ENCODE measurements at places on chromosomes 5 and 9.

DNA sequence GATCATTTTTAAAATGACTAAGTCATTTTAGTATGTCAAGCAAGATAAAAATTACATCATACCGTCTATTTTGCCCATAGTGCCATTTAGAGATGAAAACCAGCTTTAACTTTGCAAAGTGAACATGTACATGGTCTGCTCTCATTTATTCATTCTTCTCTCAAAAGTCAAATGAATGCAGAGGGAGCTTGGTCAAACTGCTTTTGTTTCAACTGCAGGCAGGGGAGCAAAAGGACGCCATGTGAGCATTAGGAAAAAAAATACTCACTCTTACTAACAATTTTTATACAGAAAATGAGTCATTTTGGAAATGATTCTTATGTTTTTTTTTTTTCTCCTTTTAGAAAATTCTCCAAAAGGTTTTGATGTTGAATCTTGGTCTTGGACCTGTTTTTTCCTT, 15.7 kb downstream of the SCGB3A1 start:
- DNase-seq, result no peak

- no peak for DNase-seq
These were observed 114.4 kb downstream of the DOCK2 start for GRCh38 chr5:169751490-169751889.

DNA sequence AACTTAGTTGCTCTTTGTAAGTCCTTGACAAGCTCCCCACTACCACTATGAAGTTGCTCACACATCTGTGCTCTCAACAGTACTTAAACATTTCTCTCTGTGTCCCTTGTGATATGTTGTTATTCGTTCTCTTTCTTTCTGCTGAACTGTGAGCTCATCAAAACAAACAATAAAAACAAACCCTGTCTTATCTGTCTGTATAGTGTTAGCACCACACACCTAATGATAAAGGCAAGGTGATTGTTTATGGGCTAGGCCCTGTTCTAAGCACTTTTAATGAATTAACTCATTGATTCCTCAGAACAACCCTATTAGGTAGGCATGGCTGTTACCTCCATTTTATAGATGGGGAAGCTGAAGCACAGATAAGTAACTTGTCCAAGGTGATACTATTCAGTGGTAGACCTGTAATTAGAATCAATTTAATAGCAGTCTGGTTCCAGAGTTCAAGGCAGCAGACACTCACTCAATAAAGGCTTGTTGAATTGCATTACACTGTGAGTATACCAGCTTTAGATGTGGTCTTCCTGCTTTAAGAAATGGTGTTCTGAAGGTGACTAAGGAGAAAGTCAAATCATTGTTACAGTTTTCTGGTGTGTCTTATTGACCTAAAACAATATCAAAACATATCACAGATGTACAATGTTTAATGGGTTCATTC, 153.6 kb upstream of the ELL2 start:
- no peak for DNase-seq

- DNase-seq, result no peak
These were observed 22.1 kb downstream of the ADRB2 start for GRCh38 chr5:148848393-148849031.

GRCh38 chr5:135236908-135237747, 161.9 kb downstream of the MACROH2A1 start:
- DNase-seq, result no peak

GRCh38 chr9:114410910-114411309, 23.1 kb upstream of the AKNA start:
- DNase-seq, result no peak

DNA sequence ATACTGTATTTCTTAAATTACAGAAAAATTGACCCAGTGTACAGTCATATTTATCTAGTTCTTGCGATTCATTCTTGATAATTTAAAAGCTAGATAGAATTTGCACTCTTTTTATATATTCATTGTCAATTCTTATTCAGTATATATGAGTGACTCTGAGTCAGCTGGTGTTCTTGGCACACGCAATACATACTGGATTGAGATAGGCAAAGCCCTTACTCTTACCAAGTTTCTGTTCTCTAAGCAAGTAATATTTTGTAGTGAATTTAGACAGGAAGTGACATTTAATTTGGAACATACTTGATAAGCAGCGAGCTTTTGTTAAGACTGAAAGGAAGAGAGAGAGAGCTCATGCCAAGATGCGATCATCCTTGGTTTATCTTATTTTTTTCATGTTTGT, 57.7 kb downstream of the GPBP1 start:
- no peak for DNase-seq

- DNase-seq, result no peak
These were observed 20.3 kb upstream of the TERT start for GRCh38 chr5:1315018-1315708.

Measured in GDM1 (cell line).